ENCODE measurements at places on chromosomes 6 and 20. TPM values are rescaled to one million over a fixed set of nuclear protein-coding genes. Genes with fewer than 3 reads are reported as not detected.

Gene SAMD10
- 8.8 TPM for total RNA-seq

Gene SLA2
- total RNA-seq, result 0.13 TPM

Gene GHRH
- not detected for total RNA-seq

Gene HLA-DPB1
- total RNA-seq, result 0.64 TPM

Gene RBPJL
- total RNA-seq, result 0.18 TPM

Gene CLDN20
- total RNA-seq, result not detected

Gene BPIFB1
- 0.10 TPM for total RNA-seq

Gene SLC52A3
- 6.4 TPM for total RNA-seq

Gene STX11
- total RNA-seq, result 3.2 TPM

Gene TSBP1
- not detected for total RNA-seq

Gene DLK2
- total RNA-seq, result 19.1 TPM

Gene BTNL2
- not detected for total RNA-seq

Gene PACSIN1
- total RNA-seq, result 0.18 TPM

Gene SUPT3H
- 11.0 TPM for total RNA-seq

Measured in Panc1 (cell line).